ENCODE measurements at places on chromosomes 4 and X.

DNA sequence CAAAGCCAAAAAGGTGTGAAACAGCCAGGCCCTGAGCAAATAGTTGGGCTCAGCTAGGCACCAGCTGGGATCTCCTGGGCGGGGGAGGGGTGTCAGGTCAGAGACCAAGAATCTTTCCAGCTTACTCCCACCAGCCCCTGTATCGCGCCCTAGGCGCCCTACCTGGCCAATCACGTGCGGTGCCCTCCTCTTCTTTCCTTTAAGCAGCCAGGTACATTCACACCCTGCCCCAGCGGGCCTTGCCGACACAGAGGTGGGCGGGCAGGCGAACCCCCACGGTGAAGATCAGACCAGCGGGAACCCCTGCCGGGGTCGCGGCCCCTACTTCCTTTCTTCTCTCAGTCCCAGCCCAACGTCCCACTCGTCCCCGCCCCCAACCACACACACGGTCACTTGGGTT is 9.1 kb downstream of the ARHGAP36 start:
- DNase-seq: no peak

DNA sequence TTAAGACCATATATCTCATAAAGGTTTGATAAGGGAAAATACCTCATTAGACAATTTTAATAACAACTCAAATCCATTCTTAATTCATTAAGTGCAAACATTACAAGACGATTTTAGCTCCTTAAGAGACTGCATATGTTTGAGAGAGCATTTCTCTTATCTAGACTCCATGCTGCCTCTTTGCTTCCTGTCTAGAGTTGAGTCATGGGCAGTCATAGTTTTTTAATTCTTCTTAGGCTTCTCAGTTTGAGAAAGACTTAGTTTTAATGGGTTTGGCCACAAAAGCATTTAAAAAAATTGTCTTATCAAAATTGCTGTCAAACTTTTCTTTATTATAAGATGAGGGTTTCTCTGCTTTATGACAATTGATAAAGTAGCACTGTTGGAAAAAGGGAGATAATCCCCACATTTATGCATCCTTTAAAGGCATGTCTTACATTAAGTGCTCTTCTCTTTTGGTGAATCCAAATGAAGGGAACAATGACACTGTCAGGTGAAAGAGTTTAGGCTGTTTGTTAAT is 713.4 kb downstream of the PCDH18 start:
- DNase-seq: no peak

- no peak for DNase-seq
Observed at GRCh38 chr4:149065753-149066152, 623.5 kb upstream of the NR3C2 start.

DNA sequence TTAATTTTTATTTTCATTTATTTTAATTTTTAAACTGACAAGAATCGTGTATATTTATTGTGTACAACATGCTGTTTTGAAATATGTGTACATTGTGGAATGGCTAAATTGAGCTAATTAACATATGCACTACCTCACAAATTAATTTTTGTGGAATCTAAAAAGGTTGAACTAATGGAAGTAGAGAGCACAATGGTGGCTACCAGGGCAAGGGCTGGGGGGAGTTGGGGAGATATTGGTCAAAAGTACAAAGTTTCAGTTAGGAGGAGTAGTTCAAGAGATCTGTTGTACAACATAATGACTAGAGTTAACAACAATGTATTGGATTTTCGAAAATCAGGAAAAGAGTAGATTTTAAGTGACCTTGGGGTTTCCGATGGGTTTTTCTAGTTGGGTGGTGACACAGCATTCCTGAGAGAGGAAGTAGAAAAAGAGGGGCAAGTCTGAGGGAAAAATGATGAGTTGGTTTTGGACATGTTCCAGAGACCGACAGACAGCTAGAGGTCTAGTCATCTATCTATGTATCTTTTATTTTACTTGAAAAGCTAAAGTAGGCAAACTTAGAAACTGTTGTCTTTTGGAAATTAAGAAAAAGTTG is 23.2 kb downstream of the APOO start:
- DNase-seq: peak; percentile 63

DNA sequence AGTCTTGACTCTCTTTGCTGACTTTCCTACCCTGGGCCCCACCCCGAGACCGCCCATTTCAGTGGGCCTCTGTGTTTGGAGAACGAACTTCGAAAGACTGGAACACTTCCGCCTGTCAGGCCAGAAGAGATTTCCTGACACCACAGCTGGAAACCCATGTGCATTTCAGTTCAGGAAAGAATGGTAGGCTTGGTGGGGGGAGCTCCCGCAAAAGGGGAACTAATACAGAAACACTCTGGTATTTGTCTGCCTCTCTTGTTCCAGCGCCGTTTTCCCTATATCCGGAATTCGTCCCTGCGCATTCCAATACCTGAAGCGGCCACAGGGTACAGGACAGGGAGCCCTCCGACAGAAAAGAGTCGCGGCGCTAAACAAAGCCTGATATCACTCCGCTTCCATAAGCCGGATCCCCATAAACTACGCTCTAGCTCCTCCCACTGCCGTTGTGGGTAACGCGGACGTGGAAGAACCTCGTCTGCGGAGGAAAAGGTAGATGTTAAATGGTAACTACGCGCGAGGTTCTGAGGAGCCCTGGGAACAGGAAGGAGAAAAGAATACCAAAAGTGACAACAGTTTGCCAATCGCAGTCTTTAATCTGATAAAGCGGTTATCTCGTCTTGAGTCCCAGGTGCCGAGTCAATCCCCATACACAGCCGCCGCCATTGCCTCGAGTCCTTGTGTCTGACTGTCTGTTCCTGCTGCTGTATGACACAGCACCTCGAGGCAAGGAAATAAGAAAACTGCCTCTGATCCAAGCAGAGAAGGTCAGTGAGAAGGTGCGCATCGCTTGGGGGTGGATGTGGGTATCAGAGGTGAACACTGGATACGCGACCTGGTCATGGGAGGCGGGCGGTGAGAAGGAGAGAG is at the start of gene ARMCX5:
Gene ARMCX5, plus strand, starts transcription at position 432 of the 867 bp plus-strand sequence. CDS start 2,627 bp downstream, outside the sequence.
- DNase-seq: peak; percentile 81

- DNase-seq: peak; percentile 65
Observed at GRCh38 chrX:44828008-44828605, 15.7 kb upstream of the DUSP21 start.

DNA sequence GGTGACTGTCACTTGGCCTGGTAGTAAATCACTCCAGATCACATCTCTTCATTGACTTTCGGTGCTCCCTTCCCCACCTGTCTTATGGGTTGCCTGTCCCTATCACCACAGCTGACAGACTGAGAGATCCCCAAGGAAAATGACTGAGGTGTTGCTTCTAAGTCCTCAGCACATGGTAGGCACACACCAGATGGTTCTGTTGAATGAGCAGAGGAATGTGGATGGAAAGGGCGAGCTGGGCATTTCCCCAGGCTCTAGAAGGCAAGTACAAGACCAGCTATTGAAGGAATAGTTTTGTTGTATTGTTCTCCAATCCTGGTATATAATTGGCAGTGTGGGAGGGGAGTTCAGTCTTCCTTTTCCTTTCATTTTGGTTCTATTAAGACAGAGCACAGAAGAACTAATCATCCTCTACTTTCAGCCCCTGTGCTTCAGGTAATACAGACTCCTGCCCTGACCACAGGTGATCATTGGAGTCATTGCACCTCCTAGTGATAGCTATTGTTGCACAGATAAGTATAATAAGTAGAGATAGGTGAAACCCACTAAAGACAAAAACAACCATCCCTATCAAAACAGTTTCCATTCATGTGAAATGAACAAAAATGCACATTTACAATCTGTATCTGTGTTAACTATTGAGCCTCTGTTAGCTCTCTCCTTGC is 158.6 kb downstream of the TRAM1L1 start:
- DNase-seq: peak; percentile 1

GRCh38 chr4:10593130-10593529 is 91.4 kb downstream of the CLNK start:
- DNase-seq: no peak

DNA sequence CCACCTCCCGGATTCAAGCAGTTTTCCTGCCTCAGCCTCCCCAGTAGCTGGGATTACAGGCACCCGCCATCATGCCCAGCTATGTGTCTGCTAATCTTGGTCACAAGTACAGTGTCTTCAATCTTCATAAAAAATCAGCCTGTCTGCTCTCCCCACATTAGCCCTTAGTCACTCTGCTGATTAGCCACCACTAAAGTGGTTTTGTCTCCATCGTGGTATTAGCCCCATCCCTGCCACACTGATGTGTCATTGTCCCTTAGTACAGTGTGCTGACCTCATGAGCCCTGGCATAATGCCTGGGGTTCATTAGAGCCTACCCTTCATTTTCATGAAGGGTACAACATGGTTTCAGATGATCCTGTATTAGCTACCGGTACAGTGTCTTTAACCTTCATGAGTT is 49.9 kb downstream of the ZNF157 start:
- DNase-seq: no peak

DNA sequence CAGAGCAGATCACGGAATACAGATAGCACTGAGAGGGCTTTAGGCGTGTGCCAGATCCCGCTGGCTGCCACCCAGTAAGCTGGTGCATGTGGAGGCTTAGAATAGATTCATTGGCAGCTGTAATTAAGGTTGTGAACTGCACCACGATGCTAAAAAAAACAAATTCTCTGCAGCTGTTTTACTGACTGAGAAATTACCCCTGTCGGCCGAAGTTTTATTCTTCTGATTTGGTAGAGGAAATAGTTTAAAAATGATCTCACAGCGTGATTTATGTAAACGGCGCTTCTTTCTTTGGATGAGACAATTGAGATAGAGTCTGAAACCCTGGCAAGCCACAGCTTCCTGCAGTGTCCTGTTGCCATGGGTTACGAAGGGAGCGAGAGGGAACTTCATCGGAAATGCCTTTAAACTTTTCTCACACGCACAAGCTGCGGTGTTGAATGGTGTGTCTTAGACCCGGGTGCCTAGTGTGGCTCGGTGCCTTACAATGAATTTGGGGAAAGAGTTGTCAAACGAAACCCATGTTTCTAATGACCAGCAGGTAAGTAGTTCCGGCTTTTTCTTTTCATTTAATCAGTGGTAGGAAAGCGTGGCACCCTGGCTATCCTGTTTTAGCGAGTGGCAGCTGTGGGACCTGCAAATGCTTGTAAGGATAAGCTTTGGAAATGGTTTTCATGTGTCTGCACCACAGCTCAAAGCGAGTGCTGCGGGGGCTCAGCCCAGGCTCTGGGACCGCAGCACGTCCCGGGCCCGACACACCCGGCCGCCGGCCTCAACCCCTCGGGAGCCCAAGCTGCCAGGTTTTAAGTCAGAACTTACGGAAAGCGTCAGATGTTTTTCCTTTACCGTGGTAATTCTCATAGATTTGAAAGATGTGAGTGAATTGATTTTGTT is 71.7 kb upstream of the HGFAC start:
- peak; percentile 86 for DNase-seq

GRCh38 chr4:124641715-124642381 is 70.7 kb downstream of the ANKRD50 start:
- peak; percentile 89 for DNase-seq

DNA sequence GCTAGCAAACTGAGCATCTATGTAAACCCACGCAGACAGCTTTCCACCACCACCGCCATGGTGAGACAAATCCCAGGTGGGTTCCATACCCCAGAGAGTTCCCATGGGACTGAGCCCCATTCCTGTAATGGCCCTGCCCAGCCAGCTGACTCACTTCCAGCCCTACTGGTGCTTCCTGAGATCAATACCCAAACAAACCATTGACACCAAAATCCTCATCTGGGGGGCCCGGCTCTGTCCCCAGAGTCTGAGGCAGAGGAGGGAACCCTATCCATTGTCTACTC is 30.1 kb upstream of the JAKMIP1 start:
- no peak for DNase-seq

DNA sequence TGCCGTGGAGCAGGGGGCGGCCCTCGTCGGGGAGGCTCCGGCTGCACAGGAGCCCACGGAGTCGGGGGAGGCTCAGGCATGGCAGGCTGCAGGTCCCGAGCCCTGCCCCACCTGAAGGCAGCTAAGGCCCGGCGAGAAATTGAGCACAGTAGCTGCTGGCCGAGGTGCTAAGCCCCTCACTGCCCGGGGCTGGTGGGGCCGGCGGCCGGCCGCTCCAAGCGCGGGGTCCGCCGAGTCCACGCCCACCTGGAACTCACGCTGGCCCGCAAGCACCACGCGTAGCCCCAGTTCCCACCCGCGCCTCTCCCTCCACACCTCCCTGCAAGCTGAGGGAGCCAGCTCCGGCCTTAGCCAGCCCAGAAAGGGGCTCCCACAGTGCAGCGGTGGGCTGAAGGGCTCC is 589.4 kb downstream of the PPP4R3C start:
- DNase-seq: no peak

GRCh38 chr4:185235843-185236503 is 26.6 kb downstream of the SNX25 start:
- DNase-seq: no peak

GRCh38 chrX:25674776-25675175 is 463.4 kb upstream of the MAGEB18 start:
- DNase-seq: no peak

- peak; percentile 41 for DNase-seq
Observed at GRCh38 chr4:6264225-6264540, 5.5 kb upstream of the WFS1 start.

- DNase-seq: peak; percentile 32
Observed at GRCh38 chr4:142840516-142841123, 5.5 kb downstream of the INPP4B start.

GRCh38 chrX:85114776-85115175 is 111.1 kb downstream of the APOOL start:
- DNase-seq: no peak

DNA sequence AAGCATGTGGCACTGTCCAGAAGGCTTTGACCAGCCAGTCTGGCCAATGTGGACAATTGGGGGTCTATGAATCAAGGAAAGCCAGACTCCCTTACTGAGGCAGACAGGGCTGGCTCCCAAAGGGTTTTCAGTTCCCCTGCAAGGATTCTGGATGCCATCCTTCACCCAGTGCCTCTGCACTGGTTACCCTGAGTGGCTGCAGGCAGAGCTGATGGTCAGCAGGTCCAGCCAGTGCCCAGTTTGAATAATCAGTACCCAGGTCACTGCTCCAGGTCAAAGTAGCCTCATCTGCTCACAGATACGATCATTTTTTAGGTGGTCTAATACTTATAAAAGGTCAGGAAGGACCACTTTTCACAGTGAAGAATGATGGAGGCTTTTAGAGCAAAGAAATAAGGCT is 52.2 kb upstream of the MAMLD1 start:
- no peak for DNase-seq

GRCh38 chr4:139229534-139230039 is 50.4 kb downstream of the MGARP start:
- peak; percentile 42 for DNase-seq

DNA sequence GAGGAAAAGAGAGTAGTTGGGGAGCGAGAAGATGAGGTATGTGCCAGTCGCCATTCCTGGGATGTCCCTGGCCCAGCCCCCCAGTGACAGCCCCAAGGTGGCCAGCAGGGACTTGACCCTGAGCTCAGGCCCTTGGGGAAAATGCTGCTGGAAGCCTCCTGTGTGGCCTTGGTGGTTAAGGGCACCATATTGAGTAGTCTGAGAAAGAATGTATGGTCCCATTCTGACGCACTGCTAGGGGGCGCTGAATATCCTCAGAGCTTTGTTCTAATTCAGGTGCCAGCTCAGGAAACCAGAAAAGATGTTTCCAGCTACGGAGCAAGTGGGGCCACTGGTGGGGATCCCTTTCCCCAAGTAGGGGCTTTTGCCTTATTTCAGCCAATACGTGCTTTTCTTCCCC is 14.0 kb upstream of the UBA6 start:
- DNase-seq: no peak
